Natural killer cell (primary cell): ENCODE measurements at places on chromosomes 16 and 17.

GRCh38 chr16:53511403-53512280, 8.6 kb upstream of the AKTIP start:
- DNase-seq: no peak

GRCh38 chr17:82217530-82218204, 5.0 kb upstream of the CCDC57 start:
- DNase-seq: peak; percentile 66

DNA sequence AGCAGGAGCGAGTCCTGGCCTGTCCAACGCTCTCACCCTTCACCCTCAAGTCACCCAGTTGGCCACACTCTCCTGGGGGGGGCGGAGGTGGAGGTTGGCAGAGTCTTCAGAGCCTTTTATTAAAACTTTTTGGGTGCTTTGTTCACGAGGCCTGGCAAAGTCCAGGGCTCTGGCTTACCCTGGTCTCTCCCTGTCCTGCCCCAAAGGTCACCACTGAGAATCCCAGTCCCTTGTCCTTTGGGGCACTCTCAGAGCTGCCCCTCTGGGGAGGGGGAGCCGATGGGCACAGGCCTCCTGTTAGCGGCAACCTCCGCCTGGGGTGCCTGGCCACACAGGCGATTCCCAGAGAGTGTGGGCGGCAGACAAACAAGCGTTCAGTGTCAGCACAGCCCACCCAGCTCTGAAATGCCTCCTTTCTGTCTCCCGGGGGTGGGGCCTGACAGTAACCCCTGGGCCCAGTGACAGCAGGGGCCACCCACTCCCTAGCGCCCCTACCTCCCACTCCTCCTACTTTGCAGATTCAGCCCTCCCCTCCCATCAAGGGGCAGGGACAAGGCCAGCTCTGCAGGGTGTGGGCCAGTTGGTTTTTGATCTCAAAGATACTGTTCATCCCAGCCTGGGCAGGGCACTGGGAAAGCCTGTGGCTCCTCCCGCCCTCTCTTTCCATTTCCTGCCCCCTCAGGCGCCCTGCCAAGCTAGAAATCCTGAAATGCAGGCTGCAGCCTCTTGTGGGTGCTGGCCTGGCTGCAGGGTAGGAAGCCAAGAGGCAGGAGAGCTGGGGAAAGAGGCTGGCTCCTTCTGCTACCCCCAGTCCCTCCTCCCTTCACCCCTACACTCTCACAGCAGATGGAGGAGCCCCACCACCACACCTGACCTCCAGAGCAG, 36.6 kb upstream of the EMP2 start:
- DNase-seq: no peak

DNA sequence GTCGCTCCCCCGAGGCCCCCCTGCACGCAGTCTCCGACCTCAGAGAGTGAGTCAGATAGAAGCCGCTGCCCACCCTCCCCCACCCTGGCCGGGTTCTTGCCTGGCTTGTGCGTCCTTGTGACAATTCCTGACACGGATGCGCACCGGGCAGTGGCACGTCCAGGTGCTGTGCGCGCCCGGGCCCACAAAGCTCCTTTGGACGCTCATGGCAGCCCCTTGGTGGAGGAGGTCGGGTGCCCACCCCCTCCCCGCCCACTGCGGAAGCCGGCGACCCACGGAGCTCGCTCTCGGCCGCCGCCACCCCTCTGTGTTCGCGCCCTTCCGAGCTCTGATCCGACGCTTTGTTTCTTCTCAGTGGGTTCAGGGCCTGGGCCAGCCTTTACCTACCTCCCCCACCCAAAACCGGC, 662 bp upstream of the TUBB3 start:
- DNase-seq: no peak

DNA sequence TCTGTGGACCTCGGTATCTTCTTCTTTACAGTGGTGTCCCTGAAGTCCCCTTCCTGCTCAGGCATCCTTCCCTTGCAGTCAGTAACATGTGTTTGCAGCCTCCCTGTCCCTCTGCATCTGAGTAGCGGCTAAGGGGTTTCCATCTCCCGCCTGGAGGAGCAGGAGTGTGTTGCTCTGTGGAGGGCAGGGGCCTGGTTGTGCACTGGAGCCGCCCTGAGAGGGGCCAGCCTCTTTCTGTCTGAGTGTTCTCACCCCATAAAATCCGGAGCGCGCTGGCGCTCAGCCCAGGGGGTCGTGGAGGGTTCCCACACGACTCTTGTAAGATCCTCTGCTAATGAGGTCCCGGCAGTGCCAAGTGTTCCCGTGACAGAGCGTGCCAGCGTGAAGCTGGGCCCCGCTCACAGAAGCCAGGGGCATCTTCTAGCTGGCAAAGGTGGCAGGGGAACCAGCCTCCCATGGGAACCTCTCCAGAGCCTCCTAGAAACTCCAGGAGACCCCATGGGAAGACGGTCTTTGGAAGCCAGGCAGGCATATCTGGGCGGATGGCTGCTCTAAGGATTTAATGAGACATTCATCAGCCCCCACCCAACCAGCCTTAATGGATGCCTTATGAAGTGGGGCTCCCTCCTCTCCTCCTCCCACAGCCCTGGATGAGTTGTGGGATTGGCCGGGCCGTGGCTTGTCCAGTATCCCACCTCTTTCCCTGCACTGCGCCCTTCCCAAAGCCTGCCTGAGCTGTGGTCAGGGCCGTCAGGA, 91.4 kb upstream of the GSE1 start:
- DNase-seq: no peak

- DNase-seq: peak; percentile 37
Measured at GRCh38 chr17:21286909-21287702, 2.6 kb downstream of the MAP2K3 start.

- DNase-seq: no peak
Measured at GRCh38 chr17:60311936-60312335, 80.0 kb downstream of the USP32 start.

- no peak for DNase-seq
Measured at GRCh38 chr16:81357711-81358260, 43.0 kb downstream of the GAN start.

DNA sequence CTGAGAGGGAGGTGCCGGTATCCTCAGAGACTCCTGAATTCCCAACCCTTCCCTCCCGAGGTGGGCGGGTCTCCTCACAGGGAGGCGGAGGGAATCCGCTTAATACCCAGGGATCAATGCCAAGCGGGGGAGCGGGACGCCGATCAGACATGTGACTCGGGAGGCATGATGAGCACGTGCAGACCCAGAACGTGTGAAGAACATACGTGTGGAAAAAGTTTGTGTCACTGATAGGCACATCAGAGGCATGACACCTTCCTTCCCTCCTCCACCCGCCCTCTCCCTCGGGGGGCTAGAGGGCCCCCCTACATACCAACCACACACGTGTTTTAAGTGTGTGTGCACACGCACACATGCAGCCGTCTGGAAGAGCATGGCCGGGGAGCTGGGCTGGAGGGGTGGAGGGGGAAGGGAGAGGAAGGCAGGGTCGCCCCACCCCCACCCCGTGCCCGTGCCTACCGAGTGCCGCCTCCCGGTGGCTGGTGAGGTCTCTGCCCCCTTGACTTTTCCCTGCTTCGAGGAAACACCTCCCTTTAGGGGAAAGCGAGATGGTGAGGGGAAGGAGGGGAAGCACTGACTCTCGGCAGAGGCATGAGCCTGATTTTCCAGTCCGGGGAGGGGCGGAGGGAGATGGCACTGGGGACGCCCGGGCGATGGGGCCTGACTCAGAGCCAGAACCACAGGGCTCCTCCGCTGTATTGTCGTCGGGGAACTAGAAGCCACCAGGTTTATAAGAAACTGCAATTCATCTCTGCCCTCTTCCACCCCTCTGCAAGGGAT, 12.1 kb upstream of the TBX21 start:
- peak; percentile 76 for DNase-seq

DNA sequence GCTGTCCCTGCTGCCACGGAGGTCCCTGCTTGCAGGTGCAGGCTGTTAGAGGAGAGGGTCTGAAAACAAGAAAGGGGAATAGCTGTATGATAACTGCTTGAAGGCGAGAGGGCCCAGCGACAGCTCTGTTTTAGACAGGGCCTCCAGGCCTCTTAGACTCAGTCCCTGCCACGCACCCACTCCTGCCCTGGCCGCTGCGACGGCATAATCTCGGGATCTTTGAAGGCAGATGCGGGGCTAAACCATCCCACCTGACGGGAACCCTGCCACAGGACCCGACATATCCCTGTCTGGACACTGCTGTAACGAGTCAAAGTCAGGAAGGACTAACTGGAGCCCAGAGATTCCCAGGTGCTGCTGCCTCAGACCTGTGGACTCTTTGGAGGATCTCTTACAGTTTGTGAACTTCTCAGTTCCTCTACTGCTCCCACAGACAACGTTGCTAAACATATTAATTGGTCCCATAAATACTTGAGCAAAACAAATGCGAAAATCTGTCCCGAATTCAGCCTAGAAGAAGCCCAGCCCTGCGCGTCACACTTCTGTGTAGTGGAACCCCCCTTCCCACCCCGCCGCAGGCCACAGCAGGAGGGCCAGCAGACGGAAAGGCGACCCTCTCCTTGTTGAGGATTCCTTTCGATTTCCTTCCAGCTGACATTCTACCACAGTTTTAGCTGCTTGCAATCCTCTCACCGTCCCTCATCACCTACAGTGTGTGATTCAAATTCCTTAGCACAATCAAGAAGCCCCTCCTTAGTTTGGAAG, 998 bp upstream of the TMEM11 start:
- DNase-seq: no peak

DNA sequence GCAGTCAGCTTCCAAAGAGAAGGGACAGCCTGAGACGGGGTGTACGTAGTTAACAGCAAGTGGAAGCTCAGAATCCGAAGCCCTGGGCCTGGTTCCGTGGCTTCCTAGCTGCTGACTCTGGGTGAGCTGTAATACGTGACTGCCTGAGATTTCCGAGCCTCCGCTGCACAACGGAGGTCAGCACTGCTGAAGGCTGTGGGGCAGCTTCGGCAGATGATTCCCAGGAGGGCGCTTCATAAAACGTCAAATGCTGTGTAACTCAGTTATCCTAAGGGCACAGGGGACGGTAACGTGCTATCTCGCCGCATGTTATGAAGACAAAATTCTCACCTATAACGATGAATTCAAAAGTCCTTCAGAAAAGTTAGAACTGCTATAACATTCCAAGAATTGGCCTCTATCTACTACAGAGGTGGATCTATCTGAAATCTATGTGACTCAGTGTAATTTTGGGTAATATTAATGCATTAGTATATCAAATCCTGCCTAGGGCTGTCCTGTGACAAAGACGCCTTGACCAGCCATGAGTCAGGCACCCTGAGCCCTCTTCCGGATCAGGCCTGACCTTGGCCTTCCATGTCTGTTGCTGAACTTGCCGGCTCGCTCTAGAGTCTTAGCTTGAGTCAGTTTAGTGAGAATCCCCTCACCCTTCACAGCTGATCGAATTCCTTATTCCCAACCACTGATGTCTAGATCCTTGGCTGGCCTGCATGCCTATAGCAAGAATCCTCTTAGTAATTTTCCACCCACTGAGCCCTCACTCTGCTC, 43.5 kb downstream of the MARF1 start:
- no peak for DNase-seq

DNA sequence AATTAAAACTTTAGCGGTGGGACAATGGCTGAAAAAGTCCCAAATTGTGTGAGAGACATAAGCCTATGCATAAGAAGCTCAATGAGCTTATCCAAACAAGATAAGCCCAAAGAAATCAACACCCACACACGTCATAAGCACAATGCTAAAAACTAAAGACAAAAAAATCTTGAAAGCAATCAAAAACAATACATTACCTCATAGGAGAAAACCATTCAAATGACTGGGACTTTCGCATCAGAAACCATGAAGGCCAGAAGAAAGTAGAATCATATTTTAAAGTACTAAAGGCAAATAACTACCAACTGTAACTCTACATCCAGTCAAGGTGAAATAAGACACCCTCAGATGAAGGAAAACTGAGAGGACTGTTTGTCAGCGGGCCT, 50.2 kb downstream of the ZCCHC14 start:
- no peak for DNase-seq
